T-helper 1 cell (primary cell): ENCODE measurements at places on chromosomes 12 and 14.

DNA sequence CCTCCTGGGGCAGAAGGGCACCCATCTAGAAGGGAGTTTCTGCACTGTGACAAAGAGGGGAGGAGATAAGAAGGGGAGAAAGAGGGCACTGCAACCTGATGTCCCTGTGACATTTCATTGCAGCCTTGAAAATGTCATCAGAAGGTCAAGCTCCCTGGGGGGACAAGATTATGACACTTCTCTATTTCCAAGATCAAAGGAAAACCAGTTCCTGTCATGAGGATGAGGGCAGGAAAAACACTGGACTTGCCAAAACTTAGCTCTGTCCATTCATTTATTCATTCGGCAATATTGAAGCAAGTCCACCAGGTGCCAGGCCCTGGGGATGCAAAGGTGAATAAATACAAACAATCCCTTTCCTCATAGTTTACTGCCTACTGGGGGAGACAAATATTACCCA lies 138.4 kb upstream of the CDKN3 start:
- no peak for DNase-seq

- DNase-seq = no peak
Measured at GRCh38 chr14:100142073-100143040, 17.1 kb downstream of the DEGS2 start.

GRCh38 chr14:24037658-24038037 lies 14.2 kb upstream of the CARMIL3 start:
- DNase-seq = no peak

- no peak for DNase-seq
Measured at GRCh38 chr12:58502226-58502625, 418.1 kb downstream of the LRIG3 start.

DNA sequence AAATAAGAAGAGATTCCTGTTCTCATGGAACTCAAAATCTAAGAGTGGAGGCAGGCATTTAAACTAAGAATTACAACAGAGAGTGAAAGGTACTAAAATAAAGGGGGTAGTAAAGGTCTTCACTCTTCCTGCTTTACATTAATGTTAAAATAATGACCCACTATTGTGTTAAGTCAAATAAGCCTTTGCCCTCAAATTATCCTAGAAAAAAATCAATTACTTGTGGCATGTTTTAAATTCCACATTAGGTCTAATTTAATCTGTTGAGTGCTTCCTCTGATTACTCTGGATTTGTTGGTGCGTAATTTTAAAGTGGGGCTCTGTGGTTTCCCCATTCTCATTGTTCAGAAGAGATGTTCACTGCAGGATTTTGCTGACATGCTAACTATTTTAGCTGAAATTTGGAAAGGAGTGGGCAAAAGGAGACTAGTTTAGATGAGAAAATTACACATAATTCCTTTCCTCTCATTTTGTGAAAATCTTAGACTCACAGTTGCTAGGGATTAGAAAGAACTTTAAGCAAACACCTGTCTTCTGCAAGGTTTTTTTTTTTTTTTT lies 35.5 kb downstream of the BTG1 start:
- no peak for DNase-seq

DNA sequence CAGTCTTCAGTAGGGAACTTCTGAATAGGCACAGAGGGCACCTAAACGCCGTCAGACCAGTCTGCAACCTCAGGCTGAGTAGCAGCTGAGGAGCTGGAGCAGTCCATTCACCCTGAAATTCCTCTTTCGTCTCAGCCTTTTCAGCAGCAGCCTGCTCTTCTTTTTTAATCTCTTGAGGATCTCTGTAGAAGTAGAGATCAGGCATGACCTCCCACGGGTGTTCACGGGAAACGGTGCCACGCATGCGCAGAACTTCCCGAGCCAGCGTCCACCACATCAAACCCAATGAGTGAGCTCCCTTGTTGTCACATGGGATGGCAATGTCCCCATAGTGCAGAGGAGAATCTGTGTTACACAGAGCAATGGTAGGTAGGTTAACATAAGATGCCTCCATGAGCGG lies 11.1 kb upstream of the MARK3 start:
- no peak for DNase-seq

DNA sequence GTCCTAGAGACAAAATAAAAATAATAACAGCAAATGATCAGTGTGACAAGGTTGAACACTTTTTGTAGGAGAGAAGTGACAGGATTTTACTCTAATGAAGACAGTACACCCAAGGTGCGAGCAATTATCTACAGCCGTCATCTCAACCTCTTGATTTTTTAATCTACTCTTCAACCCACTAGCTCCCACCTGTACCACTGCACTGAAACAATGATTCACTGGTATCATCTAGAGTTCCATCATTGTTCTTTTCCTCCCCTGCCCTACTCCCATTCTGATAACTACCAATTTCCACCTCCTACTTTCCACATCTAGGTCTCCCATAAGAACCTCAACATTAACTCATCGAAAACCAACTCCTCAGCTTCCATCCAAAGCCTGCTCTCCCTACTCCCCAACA lies 99.8 kb downstream of the PPP2R5E start:
- no peak for DNase-seq

GRCh38 chr12:82523996-82524395 lies 162.7 kb upstream of the TMTC2 start:
- no peak for DNase-seq

GRCh38 chr14:27186048-27186447 lies 588.2 kb upstream of the NOVA1 start:
- no peak for DNase-seq

- DNase-seq = no peak
Measured at GRCh38 chr14:23661542-23661941, 25.4 kb downstream of the DHRS2 start.

- DNase-seq = no peak
Measured at GRCh38 chr12:75964150-75964549, 67.4 kb downstream of the PHLDA1 start.
